ENCODE measurements at places on chromosomes 1 and 21.
A peak's percentile ranks its signal among the peaks of the same experiment; 100 is the strongest.

GRCh38 chr1:236552901-236553300 is 29.1 kb downstream of the LGALS8 start:
- DNase-seq = no peak

GRCh38 chr1:117605164-117605773 is 579 bp upstream of the TENT5C start:
- DNase-seq = no peak

- DNase-seq = no peak
These were observed 6.6 kb downstream of the CLIC4 start for GRCh38 chr1:24751833-24752232.

- peak; percentile 10 for DNase-seq
These were observed 26.8 kb upstream of the NCAM2 start for GRCh38 chr21:20971296-20971921.

DNA sequence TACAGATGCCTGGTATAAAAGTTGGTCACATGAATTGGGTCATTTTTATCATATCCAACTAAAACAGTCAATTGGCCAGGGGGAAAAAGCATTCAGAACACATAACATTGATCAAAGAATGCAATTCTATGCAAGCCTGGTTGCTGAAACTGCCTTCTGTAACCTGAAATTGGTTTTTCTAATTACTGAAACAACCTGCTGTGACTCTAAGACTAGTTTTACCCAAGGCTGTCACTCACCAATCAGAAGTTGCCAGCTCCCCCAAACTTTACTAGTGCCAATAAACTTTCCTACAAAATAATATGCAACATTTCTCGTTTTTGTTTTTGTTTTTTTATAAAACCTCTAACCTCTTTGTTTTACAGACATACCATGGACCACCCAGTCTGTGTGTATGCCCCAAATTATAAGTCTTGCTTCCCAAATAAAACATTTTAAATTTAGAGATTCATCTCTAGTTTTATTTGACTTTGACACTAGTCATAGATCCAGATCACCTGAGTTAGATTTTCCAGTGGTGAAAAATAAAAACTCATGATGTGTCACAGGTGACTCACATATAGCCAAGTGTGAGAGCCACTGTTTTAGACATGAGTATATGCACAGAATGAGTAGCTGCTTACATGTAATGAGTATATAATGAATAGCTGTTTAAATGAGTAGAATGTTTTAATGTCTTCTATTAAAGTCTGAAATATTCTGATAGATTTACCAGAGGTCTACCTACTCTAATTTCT is 64.2 kb upstream of the CR2 start:
- DNase-seq = no peak

DNA sequence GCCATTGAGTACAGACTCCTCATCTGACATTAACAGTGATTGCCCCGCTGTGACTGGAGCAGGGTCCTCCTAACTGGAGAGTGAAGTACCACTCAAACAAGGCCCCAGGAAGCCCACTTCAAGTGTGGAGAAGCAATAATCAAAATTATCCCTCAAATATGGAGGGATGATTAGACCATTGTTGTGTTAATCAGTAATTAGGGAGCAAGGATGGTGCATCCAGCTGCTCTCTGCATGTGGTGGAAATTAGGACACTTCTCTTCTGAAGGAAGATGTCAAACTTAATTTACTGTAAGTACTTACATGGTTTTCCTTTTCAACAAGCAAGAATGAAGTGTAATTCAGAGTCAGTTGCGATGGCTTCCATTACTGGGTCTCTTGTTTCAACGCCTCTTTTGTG is 3.4 kb upstream of the ZP4 start:
- peak; percentile 77 for DNase-seq

DNA sequence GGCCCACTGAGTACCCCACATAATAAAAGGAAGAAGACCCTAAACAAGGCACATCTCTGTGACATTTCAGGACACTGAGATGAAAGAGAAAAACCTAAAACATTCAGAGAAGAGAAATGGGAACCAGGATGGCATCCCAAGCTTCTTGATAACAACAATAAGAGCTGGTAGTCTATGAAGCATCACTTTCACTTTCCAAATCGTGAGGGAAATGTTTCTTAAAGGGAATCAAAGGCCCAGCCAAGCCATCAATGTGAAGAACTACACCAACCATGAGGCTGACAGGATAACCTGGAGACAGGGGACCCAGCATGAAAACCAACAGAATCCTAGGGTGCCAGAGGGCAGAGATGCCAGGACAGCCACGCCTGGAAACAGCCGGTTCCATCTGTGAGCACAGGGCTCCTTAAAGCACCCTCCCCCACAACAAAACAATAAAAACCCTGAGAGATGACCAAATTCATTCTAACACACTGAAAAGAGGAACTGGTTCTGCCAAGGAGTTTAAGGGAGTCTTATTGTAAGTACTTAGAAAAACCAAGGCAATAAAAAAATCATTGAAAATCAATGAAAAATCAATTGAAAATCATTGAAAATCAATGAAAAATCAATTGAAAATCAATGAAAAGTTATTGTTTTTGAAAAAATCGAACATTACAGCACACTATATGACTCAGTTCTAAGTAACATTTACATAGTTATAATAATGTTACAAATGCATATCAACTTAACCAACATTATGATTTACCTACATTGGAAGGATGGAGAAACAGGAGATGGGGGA is 141.5 kb upstream of the ERG start:
- DNase-seq = no peak

DNA sequence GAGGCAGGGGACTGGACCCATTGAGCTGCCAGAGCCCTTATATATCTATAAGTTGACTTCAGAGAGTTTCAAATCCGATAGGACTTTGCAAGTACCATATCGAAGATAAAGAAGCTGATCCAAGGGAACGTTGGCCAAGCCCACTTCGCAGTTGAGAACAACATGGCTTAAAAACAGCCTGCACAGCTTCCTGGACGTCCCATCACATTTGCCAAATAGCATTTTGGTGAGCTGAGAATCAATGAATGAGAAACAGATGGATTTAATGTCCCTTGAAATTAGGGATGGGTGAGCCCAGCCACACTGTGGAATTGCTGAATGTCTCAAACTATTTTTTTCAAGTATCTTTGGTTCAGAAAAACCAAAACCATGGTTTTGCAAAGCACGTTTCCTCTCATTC is 64.8 kb downstream of the KCNJ15 start:
- DNase-seq = no peak
